Stimulated activated CD8-positive, alpha-beta memory T cell treated with anti-CD3 and anti-CD28 coated beads, Interleukin-7, amount 100 ng/mL, for 4 hours (primary cell): ENCODE measurements at places on chromosomes 2 and 18.

DNA sequence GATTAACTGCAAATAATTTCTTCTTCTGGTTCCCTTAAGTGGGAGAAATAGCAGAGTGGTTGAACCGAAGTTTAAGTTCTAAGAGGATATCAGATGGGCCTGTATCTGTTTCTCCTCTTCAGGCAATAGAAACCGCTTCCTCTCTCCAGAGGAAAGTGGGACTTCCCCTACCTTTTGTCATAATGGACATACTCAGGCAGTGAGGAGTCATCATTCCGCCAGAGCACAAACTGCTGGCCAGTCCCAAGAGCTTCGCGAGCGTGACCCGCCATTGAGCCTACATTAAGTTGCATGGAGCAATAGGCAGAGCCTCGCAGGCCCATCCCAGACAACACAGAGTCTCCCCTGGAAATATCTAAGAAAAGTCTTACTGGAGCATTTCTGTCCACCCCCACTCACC is 158.9 kb downstream of the LDLRAD4 start:
- no peak for DNase-seq

DNA sequence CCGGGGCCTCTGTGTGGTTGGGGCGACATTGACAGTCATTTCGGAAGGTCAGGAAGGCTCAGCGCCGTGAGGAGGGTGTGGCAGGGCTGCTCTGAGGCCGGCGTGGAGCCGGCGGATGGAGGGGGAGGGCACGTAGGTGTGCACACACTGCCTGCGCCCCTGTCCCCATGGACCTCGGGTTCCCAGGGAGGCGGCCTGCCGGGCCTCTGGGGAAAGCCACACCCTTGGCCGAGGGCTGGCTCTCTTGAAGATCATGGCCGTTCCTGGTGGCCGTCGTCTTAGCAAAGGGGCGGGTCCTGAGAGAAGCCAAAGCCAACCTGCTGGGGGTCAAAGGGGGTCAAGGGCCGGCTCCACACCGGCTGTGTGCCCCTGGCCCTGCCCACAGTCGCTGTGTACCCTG is 11.9 kb downstream of the GPC1 start:
- no peak for DNase-seq

GRCh38 chr18:8167026-8167425 is 442.2 kb upstream of the RAB12 start:
- no peak for DNase-seq

DNA sequence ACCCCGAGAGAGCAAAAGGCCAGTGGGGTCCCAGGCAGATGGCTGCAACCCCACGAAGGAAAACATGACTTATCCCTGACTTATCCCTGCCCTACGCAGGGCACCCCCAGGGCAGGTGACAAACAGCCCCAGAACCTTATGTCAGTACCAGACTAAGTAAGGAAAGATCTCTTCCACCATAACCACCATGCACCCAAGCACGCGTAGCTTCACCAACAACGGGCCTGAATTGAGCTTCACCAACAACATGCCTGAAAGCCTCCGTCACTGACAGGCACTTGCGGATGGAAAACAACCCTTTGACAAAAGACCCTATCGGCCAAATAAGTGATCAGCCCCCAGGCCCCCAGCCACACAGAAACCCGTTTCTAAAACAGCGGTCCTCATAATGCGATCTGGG is 34.1 kb downstream of the HDAC4 start:
- DNase-seq = no peak

- no peak for DNase-seq
Observed at GRCh38 chr2:232219496-232219870, 159.1 kb upstream of the ALPP start.

GRCh38 chr2:24461685-24462084 is 29.4 kb upstream of the NCOA1 start:
- DNase-seq = no peak

DNA sequence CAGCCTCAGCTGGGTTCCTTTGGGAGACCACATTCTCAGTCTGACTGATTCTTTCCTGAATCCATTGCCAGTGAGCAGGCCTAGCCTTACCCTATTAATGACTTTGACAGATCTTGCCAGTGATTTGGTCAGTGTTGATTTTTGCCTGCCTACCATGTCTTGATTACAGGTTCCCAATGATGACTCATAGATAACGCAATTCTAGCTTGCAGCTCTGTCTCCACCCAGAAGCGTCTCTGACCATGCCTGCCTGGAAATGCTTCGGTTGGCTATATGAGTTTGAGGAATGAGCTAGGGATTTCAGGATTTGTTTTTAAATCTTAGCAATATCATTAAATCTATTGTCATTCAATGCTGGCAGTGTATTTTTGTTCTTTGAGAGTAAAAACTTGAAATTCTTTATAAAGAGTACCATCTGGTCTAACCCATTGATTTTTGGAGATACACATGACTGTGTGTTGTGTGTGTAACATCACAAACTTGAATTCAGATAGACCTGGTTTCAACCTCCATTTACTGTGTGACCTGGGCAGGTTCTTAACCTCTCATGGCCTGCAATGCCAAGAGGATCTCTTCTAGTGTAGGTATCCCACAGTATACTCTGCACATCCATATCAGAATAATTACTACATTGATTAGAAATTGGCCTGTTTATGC is 57.0 kb downstream of the CCDC150 start:
- no peak for DNase-seq

DNA sequence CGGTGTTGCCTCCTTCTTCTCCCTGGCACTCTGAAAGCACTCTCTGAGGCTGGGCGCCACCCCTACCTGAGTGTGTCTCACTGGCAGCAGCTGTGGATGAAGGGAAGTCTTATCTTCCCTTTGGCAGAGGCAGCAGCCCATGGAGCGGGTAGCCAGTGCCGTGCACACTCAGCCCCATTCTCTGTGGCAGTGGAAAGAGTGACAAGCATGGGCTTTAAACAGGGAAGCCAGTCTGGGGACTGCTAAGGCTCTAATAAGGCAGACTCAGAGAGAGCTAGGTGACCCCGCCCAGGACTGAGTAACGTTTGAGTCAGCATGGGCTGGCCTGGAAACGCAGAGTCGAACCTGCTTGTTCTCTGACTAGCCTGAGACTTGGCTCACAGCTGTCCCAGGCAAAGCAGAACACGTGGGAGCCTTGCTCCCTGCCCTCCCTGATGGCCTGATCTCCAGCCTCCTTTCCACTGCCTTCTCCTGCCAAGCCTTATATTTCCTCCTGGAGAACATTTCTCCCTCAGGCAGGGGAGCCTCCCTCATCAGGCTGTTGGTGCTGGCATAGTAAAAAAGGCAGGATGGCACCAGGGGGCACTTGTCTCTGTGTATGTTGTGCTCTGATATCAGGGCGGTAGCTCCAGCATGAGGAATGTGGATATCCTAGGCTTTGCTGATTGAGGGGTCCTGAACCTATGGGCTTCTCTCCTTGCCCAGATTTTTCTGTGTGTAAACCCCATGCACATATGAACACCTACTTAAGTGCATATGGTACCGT is 93.9 kb upstream of the LGALSL start:
- peak; percentile 29 for DNase-seq

GRCh38 chr2:42092084-42092996 is 44.5 kb downstream of the PKDCC start:
- DNase-seq = no peak

DNA sequence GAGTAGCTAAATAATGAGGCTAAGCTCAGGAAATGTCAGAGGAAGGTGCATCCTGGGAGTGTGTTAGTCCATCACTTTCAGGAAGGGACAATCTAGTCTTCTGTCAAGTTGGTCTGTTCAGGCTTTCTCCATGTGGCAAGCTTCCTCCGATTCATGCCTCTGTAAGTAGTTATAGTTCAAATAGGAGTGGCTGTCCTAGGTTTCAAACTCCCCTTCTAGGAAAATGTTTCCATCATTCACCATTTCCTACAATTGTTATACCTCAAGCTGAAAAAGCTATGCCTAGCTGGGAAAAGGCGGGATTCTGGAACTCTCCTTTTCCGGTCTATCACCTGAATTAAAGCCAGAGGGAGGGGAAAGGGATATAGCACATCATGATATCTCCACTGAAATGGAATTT is 287.7 kb upstream of the ZSWIM2 start:
- no peak for DNase-seq

DNA sequence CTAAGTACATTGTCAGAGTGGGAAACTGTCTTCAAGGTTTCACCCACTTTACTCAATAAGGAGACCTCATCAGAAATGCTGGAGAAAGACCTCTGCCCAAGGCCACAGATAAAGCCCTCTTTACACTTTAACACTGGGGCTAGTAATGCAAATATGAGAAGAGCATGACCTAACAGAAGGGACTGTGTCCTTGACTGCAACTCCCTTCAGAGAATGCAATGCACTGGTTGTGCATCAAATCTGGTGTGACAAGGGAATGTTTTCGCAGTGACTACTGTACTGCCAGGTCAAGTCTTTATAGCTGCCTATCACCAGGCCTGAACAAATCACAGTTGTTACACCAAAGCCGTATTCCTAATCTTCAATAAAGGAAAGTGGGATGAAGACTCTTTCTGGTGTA is 28.6 kb downstream of the CDH19 start:
- no peak for DNase-seq

DNA sequence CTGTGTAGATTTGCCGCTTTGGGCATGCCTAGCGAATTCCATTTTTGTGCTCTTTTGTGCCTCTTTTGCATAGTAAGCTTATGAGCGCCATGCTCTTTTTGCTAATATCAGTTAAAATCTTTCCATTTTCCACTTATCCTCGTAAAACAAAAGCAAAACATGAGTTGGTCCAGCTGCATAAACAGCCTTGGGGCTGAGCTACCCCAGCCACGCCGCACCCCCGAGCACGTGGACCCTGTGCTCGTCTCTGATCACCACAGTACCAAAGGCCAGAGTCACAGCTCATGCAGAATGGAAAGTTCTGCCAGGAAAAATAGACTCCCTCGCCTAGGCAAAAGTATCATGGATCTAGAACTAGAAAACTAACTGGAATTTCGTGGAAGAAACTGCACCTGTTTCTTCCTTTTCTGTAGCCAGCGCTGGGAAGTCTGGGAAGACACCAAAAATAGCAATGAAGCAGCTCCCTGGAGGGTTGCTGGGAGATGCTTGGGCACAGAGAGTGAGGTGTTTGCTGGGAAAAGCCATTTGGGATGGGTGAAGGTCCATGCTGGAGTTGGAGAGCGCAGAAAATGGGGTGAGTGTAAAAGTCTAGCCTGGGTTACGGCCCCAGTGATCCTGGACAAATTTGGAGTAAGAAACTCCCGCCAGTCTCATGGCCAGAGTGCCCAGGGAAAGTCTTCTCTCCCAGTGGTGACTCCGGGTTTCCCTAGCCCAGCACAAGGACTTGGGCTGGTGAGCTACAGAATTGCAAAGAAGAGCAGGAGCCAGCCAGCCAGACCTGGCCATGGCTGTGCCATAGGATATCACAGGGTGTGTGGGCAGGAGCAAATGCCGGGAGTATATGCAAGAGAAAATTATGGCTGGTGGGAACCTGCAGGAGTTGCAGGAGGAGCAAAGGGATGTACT is 218.4 kb downstream of the GBX2 start:
- DNase-seq = no peak

- DNase-seq = no peak
Observed at GRCh38 chr2:129765678-129766351, 213.7 kb upstream of the RAB6C start.

- DNase-seq = no peak
Observed at GRCh38 chr2:186559848-186560247, 30.0 kb upstream of the ITGAV start.

DNA sequence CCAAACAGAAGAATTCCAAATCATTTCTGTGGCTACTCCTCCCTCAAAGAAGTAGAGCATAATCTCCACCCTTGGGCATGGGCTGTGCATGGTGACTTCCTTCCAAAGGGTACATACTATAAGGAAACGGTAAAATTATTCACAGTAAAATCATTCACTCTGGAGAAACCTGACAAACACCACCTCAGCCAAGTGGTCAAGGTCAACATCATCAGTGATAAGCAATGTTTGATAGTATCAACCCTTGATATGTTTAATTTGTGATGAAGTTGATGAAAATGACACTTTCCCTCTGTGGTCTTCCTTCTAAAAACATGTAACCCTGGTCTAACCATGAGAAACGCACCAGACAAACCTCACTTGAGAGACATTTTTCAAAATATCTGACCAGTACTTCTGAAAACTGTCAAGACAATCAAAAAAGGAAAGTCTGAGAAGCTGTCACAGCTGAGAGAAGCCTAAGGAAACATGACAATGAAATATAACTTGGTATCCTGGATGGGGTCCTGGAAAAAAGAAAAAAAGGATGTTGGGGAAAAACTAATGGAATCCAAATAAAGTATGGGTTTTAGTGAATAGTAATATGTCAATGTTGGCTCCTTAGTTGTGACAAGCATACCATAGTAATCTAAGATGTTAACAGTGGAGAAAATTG is 9.4 kb upstream of the TXNDC2 start:
- DNase-seq = no peak

GRCh38 chr2:119821266-119821665 is 61.5 kb downstream of the PTPN4 start:
- DNase-seq = no peak

DNA sequence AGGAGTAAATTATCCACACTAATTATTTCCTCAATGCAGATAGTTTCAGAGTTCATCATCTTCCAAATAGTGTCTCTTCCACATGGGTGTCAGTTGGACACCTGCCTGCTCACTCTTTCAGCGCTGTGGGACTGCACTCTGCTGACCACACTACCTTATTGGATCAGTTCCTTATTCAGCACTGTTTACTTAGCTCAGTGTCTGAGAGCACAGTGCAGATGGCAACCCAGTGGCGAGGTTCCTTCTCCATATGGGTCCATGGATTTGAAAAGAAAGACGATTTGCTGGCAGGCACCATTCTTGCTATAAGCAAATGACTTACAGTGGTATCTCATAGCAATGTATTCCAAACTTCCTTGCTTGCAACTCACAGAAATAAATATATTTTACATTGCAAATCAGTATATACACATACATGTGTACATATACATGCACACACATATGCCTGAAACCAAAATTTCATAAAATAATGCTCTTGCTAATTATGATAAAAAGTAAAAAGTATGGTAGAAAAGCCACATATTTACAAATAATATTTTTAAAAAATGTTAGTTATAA is 354.8 kb downstream of the INSIG2 start:
- DNase-seq = no peak

GRCh38 chr2:235779444-235779896 is 285.6 kb downstream of the AGAP1 start:
- DNase-seq = peak; percentile 10

DNA sequence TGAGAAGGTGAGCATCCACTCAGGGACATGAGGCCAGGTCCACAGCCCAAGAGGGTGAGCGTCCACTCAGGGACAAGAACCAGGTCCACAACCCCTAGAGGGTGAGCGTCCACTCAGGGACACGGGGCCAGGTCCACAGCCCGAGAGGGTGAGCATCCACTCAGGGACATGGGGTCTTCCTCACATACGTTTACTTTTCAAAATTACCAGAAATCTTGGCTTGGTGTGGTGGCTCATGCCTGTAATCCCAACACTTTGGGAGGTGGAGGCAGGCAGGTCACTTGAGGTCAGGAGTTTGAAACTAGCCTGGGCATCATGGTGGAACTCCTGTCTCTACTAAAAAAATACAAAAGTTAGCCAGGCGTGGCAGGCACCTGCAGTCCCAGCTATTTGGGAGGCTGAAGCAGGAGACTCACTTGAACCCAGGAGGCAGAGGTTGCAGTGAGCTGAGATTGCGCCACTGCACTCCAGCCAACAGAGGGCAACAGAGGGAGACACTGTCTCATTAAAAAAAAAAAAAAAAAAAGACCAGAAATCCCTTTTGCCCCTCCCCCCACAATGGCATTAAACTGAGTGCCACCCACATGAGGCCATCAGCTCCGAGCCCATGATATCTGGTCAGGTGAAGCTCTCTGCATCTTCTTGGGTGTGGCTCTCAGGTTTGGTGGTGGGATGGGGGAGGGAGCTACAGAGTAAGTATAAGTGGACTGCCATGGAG is 9.0 kb upstream of the MBP start:
- no peak for DNase-seq

- DNase-seq = no peak
Observed at GRCh38 chr2:198036029-198036879, 231.9 kb downstream of the PLCL1 start.

- DNase-seq = no peak
Observed at GRCh38 chr18:62989195-62989594, 273.9 kb downstream of the PHLPP1 start.
